ENCODE measurements at places on chromosomes 7 and 10.

DNA sequence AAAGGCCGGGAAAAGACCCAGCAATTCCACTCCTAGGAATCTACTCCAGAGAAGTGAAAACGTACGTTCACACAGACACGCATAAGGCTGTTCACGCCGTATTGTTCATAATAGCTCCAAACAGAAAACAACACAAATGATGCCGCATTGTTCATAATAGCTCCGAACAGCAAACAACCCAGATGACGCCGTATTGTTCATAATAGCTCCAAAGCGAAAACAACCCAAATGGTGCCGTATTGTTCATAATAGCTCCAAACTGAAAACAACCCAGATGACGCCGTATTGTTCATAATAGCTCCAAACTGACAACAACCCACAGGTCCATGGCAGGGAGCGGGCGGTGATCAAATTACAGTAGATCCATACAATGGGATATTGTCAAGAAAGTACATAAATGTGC is 85.2 kb upstream of the DNAAF5 start:
- DNase-seq, result no peak

DNA sequence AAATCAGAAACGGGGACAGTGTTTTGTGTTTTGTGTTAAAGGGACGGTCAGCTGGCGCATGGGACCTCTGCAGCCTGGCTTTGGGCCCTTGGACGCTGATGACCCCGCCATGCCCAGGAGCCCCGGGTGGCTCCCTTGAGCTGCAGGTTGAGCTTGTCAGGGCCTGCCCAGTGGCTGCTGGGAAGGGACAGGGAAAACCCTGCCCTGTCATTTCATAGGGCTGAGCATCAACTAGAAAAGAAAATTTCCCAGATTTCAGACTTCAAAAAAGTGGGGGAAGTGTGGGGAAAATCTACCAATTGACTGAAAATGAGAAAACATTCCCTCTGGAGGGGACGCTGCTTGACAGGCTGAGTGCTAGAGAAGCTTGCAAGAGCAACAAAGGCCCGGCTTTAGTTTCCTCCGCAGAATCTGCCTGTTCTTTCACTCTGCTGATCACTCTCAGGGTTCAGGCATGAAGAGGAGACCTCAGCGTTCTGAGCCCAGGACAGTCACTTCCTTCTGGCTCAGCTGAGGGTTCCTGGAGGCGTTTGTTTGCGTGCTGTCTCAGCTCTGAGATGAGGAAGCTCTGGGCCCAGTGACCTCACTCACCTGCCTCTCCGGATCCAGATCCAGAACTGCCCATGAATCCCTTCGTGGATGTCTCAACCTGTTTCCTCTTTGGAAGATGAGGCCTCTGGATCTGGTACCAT is 18.6 kb upstream of the DNAJB6 start:
- DNase-seq, result no peak

GRCh38 chr10:103064956-103065355 is 128.1 kb downstream of the NT5C2 start:
- DNase-seq, result no peak

DNA sequence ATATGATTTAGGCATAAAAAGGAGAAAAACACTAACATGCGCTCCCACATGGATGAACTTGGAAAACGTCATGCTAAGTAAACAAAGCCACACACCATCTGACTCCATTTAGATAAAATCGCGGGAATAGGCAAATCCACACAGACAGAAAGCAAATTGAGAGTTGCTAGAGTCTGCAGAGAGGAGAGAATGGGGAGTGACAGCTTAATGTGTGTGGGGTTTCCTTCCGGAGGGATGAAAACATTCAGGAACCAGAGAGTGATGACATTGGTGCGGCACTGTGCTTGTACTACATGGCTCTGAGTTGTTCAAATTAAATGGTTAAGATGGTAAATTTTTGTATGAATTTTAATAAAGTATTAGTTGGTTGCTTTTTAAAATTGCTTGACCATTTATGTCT is 482.9 kb upstream of the AKR1E2 start:
- DNase-seq, result no peak

- DNase-seq, result no peak
Observed at GRCh38 chr7:109835577-109835976, 1255.3 kb upstream of the LRRN3 start.

DNA sequence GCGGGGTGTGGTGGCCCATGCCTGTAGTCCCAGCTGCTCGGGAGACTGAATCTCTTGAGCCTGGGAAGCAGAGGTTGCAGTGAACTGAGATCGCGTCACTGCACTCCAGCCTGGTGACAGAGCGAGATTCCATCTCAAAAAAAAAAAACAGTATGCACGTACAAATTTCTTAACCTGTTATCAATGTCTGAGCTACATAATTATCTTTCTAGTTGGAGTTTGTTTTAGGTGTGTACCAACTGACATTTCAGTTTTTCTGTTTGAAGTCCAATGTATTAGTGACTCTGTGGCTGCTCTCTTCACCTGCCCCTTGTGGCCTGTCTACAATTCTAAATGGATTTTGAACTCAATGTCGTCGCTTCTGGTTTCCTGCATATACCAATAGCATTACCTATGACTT is 40.3 kb downstream of the CD36 start:
- no peak for DNase-seq

GRCh38 chr7:31646942-31647341 is 40.1 kb upstream of the PPP1R17 start:
- DNase-seq, result no peak

DNA sequence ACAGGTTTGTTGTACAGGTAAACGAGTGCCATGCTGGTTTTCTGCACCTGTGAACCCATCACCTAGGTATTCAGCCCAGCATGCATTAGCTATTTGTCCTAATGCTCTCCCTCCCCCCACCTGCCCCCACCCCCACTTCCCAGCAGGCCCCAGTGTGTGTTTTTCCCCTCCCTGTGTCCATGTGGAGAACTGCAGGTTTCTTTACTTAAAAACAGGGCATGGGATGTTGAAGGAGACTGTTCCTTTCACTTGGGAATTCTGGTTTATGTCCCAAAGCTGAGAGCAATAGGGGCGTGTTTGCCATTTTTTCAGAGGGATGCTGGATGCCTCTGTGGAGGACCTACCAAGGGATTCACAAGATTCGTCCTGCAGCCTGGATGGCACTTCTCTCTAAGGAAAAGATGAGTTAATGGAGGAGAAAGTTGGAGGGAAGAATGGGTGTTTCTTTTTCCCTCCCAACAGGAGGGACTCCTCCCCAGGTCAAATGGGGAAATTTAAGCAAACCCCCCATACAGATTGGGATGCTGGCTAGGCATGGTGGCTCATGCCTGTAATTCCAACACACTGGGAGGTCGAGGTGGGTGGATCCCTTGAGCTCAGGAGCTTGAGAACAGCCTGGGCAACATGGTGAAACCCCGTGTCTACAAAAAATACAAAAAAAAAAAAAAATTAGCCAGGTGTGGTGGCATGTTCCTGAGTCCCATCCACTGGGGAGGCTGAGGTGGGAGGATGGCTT is 136.0 kb downstream of the GALNT17 start:
- no peak for DNase-seq

- no peak for DNase-seq
Observed at GRCh38 chr7:141276031-141276430, 202.2 kb downstream of the TMEM178B start.

- no peak for DNase-seq
Observed at GRCh38 chr7:143978585-143978984, 21.5 kb upstream of the OR6B1 start.

GRCh38 chr10:77554996-77555397 is 82.6 kb downstream of the KCNMA1 start:
- no peak for DNase-seq

GRCh38 chr7:8175929-8176369 is 86.0 kb downstream of the ICA1 start:
- DNase-seq, result no peak

- DNase-seq, result peak; percentile 84
Observed at GRCh38 chr7:95421000-95421846, 13.6 kb downstream of the PON2 start.

DNA sequence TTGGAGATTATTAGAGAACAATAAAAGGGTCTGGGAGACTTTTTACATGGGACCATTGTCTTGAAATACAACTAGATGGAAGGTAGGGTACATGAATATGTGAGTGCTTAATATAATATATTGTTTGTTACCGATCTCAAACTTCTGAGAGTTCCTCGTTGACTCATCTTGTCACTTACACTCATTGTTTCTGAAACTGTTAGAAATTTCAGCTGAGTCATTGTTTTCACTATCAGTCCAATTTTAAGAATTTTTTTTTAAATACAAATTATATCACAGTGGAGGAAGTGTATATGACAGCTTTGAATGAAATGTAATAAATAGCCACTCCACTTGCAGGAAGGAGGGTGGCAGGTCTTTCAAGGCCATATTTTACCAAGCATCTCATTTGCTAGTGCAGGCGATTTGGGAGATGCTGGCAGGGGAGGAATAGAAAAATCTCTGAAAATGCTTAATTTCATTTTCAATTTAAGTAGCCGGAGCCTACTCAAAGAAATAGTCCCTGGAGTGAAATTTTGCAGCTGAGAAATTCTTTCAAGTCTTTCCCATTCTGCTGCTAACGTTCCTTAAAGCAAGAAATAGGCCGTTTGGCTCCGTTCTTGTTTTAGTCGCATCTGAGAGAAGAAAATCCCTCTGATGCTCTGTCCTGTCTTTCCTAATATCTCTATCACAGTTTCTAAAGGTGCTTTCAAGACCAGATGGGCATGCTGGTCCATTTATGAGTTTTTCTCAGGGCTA is 1404.2 kb upstream of the CELF2 start:
- no peak for DNase-seq

DNA sequence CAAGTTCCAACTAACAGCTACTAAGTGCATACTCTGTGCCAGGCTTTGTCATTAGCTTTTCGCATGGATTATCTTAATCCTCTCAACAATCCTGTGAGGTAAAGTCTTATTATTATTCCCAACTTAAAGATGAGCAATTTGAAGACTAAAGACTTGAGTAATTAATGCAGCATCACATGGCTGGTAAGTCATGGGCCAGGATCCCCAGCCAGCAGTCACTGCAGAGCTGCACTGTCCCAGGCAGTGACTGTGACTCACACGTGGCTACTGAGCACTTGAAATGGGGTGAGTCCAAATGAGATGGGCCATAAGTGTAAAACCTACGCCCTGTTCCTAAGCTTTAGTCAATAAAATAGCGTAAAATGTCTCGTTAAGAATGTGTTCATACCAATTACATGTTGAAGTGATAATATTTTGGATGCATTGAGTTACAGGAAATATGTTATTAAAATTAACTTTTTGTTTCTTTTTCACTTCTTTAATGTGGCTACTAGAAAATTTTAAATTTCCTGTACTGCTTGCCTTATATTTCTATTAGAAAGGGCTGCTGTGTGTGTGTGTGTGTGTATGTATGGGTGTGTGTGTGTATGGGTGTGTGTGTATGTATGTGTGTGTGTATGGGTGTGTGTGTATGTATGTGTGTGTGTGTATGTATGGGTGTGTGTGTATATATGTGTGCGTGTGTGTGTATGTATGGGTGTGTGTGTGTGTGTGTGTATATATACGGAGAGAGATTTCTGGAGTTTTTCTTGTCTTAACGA is 756.3 kb downstream of the AUTS2 start:
- DNase-seq, result no peak

DNA sequence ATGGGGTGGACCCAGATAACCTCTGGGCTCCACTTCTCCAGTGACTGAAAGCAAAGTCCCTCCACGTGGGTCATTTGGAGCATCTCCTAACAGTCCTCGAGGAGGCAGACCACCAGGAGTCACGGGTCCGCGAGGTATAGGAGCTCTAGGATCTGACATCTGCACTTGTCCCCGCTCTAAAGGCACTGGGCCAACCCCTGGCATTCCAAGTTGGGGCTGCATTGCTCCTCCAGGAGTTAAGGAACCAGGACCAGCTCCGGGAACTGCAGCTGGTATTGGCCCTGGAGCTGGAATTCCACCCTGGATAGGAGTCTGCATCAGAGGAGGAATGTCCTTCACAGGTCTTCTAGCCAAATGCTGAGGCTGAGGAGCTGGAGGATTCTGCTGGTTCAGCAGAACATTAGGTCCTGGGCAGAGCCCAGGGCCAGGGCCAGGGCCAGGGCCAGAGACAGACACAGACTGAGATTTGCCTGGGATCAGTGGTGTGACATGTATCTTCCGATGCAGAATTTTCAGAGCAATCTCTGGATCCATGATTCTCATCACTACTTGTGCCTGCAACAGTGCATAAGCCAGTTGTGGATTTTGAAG is 827 bp downstream of the CSTF2T start:
- DNase-seq, result no peak

DNA sequence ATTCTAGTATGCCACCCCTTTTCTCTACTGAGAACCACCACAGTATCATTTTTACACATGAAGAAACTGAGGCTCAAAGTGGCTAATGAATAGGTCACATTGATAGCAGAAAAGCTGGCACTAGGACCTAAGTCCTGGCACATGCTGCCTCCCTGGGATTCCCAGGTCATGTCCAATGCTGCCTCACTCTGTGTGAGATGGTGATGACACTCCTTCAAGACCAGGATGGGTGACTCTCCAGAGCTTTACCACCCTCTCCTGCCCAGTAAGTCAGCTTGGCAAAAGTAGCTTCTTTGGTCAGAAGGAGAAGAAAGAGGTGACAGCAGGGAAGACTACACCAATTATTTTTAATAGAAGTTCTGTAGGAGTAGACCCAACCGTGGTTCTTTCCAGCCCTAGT is 13.3 kb upstream of the AKR1B10 start:
- DNase-seq, result no peak

GRCh38 chr7:4753598-4754432 is 21.6 kb upstream of the AP5Z1 start:
- no peak for DNase-seq

- DNase-seq, result no peak
Observed at GRCh38 chr10:34382626-34383025, 432.5 kb downstream of the PARD3 start.

DNA sequence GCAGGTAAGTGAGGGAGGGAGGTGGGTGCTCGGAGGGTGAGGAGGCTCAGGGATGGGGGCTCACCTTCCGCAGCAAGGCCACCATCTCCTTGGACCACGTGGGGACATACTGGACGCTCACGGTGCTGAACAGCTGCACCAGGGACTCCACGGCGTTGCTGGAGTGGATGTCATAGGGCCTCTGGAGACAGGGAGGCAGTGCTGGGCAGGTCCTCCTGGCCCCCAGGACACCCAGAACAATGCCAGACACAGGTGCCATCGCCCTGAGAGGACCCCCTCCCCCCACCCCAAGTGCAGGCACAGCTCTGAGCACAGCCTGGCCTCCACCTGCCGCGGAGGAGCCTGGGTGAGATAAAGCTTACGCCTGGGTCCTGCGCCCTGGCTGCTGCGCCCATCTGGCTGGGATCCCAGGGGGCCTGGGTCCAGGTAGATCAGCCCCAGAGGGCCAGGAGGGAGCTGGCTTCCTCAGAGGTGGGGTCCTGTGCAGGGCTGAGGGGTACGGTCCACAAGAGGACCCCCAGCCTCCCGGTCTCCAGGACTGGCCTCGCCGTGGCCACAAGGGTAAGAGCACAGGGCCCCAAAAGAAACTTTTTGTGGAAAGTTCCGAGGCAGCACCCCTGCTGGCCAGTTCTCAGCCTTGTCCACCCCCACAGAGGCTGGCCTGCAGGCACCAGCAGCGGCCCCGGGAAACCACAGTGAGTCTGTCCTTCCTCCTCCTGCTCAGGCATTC is 37.8 kb downstream of the DPYSL4 start:
- no peak for DNase-seq

DNA sequence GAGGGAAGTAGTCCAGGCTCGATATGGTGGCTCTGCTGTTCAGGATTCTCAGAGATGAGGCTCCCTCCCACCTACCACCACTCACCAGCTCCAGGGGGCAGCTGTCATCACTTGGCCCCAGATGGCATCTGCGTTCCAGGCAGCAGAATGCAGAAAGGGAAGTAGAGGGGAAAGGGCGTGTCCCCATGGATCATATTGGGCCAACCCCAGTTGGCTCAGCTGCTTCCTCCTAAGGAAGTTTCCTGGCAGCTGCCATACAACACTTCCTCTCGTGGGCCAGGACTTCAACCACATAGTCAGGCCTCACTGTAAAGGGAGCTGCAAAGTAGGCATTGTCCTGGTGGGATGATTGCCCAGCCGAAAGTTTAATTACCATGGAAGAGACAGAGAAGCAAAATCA is 1.6 kb upstream of the TEX36 start:
- DNase-seq, result no peak
